DMS79 (cell line): ENCODE measurements at places on chromosomes 11 and 22.
A peak's percentile ranks its signal among the peaks of the same experiment; 100 is the strongest.

DNA sequence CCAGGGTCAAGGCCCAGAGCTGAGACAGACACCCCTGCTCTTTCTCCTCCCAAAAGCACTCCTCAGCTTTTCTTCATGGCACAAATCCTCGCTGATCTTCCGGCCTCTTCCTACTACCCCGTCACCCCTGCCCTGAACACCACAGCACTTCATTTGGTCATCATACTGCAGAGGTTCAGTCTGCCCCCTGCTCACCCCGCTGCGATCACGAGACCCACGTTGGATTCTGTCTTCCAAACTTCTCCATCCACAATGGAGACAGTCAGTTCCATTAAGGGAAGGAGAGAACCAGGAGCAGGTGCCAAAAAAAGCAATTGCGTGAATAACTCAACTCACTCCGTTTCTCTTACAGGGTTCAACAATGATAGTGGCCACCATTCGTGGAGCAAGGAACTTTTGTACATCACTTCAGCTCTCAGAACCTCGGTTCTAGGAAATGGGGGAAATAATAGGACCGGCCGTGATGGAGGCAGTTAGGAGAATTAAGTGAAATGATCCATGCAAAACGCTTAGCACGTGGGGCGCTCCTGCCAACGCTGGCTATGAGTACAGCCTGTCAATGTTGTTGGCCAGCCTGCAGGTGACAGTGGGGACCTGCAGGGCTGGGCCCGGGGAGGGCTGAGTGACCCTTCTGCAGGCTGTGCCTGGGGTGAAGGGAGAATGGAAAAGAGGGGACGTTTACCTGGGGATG lies 45.9 kb downstream of the MN1 start:
- DNase-seq, result no peak

DNA sequence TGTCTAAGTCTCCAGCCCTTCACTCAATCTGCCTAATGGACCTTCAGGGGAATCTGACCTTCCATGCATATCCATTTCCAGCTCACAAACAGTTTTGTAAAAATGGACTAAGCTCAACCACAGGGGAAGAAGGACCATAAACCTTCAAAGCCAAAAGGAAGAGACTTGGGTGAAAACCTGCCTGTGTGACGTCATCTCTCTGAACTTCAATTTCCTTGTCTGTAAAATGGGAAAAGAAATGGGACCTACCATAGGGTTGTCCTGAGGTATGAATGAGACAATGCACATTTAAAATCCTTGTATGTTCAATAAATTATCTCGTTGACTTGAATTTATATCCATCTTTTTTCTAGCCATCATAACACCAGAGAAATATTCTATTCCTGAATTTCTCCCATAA lies 370.7 kb downstream of the INSC start:
- no peak for DNase-seq

DNA sequence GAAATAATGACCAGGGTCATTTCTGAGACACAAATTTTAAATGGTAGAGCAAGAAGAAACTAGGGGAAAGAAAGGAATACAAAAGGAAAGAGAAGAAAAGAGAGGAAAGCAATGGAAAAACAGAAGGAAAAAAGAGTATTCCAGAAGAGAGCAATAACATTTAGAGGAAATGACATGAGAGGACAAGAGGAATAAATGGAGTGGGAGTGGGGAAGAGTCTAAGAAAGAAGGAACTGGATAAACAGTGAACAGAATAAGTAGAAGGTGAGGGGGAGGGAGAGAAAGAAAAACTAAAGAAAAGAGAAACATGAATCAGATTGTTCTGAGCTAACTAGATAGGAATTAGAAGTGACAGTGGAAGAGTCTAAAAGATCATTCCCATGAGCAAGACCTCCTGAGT lies 28.4 kb downstream of the PRDM10 start:
- no peak for DNase-seq

GRCh38 chr11:39425226-39425625 lies 2034.2 kb downstream of the LRRC4C start:
- no peak for DNase-seq

- no peak for DNase-seq
These were observed 16.0 kb upstream of the PHLDA2 start for GRCh38 chr11:2945031-2945756.

GRCh38 chr11:35178067-35178805 lies 39.3 kb downstream of the CD44 start:
- no peak for DNase-seq

GRCh38 chr11:11810764-11811726 lies 30.7 kb upstream of the USP47 start:
- DNase-seq, result no peak

- DNase-seq, result no peak
These were observed 599 bp upstream of the PPP2R1B start for GRCh38 chr11:111766834-111767142.

DNA sequence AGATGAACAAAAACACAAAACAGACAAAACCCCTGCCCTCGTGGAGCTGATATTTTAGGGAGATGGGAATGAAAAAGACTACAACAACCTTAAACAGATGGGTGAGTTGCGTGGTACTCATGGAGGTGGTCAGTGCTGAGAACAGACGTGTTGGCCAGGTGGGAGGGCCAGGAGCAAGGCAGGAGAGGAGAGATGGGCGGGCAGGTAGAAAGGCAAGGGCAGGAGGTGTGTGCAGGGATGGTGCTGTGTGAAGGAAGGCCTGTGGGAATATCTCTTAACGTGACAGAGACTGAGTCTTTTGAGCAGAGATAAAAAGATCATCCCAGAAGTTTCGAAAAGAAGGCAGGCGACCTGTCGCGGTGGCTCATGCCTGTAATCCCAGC lies 7.0 kb downstream of the GAL start:
- no peak for DNase-seq

GRCh38 chr22:28151151-28151816 lies 232.2 kb upstream of the PITPNB start:
- no peak for DNase-seq

DNA sequence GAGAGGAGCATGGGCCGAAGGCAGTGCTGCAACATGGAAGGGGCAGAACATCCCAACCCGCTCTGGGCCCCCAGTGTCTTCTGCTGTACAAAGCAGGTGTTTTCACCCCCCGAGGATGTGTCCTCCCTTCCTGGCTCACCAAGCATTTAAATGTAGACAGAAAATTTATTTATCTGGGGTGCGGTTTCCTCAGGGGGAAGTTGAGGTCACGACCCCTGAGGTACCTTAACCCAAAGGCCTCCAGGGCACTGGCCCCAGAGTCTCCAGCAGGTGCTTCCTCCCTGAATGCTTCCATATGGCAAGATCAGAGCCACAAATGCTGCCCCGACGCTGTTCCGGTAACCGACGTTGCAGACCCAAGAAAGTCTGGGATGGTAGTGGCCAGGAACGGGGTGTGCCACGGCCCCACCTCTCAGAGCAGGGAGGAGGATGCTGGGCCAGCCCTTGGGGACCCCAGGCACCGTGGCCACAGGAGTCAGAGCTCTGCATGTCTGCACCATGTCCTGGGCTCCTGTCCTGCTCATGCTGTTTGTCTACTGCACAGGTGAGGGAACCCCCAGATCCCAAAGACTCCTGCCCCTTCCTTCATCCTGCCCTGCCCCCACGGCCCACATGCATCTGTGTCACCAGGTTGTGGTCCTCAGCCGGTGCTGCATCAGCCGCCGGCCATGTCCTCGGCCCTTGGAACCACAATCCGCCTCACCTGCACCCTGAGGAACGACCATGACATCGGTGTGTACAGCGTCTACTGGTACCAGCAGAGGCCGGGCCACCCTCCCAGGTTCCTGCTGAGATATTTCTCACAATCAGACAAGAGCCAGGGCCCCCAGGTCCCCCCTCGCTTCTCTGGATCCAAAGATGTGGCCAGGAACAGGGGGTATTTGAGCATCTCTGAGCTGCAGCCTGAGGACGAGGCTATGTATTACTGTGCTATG lies at the start of gene VPREB1:
VPREB1 (plus strand) TSS at position 471 of the 935 bp plus-strand sequence; CDS start at position 499, 28 bp downstream.
- DNase-seq, result no peak

DNA sequence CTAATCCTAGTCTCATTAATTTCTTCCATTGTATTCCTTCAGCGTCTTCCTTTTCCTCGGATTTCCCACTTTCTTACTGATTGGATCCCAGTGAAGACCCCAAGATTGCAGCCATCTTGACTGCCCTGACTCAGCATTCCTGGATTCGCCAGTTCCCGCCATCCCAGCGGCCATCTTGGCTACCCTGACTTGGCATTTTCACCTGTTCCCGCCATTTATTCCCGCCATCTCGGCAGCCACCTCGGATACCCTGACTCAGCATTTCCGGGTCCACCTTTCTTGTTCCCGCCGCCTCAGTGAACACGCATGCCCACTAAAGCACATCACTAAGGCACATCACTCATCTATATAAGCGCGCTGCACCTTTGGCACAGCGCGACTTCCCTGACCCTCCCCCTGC lies 13.8 kb upstream of the OR56A3 start:
- DNase-seq, result no peak

GRCh38 chr11:28981381-28981780 lies 873.2 kb downstream of the METTL15 start:
- DNase-seq, result no peak

GRCh38 chr11:118621071-118621783 lies 13.8 kb downstream of the PHLDB1 start:
- peak; percentile 88 for DNase-seq

- no peak for DNase-seq
These were observed 382.5 kb downstream of the ETS1 start for GRCh38 chr11:128204898-128205297.

GRCh38 chr11:93783765-93784144 lies 327 bp upstream of the MED17 start:
- DNase-seq, result no peak

GRCh38 chr11:64000740-64001483 lies 14.7 kb downstream of the OTUB1 start:
- no peak for DNase-seq

DNA sequence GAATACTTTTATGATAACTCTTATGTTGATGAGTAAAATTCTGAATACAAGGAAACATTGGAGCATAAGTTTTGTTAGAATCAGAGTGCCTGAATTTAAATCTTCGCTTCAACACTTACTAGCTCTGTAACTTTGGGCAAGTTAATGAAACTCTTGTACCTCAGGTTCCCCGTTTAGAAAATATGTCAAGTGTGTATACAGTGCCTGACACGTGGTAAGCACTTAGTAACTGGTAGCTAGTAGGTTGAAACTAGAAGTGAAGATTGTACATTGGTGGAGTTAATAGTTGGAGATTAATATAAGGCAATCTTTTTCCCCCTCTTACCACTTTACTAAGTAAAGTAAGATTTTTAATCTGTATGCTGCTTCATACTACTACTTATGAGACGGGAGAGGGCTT lies 24.8 kb upstream of the NAT10 start:
- DNase-seq, result no peak

GRCh38 chr11:35057926-35058668 lies 80.9 kb upstream of the CD44 start:
- no peak for DNase-seq

DNA sequence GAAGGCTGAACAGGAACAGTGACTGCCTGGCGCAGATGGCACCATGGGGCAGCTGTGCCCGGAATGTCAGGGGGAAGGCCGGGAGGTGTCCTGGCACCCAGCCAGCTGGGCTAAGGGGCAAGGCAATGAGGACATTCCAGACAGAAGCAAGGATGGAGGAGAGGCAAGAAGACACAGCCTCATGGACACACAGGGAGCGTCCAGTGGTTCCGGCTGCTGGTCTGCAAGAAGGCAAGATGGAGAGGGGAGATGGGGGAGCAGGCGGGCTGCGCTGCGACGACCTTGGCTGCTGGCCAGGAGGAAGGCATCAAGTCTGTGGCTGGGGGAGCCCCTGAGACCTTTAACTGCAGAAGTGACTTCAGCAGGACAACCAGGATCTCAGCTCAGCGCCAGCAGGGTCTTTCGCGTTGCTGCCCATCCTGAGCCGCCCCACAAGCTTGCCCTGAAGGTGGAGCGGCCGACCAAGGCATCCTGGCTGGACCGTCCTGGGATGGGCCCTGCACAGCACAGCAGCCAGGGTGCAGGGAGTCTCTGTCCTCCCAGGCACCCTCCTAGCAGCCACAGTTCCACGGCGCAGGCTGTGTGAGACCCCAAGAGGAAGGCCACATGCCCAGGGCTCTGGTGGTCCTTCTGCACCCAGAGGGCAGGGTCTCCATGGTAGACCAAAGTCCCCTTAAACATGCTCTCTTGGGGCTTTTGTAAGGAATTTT lies 531.7 kb downstream of the BRD1 start:
- no peak for DNase-seq

DNA sequence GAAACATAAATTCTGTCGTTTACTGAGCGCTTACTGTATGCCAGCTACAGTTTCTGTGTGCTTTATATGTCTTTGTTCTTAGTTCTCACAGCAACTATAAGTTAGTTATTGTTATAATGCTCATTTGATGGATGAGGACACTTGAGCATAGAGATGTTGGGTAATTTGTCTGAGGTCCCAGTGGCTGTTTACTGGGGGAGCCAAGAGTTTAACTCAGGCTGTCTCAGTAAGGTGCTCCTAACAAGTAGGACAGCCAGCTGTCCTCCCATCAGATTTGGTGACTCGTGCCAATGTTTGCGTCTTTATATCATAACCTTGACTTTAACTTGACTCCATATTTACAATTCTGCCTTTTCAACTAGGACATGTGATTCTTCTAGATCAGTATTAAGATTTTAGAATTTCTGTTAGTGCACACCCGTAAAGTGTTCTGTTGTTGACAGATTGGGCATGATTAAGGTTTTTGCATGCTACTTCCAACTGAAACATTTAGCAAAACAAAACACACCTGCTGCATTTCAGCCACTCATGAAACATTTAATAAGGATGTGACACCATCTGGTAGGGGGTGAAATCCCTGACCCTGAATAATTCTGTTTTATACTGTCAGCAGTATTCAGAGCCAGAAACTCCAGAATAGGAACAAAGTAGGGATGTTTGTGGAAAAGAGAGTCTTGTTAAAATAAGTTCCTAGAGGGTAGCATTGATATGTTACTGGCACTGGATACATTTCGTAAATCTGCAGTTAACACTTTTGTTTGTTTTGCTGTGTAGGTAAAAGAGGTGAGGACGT lies 1.9 kb downstream of the REXO2 start:
- no peak for DNase-seq

DNA sequence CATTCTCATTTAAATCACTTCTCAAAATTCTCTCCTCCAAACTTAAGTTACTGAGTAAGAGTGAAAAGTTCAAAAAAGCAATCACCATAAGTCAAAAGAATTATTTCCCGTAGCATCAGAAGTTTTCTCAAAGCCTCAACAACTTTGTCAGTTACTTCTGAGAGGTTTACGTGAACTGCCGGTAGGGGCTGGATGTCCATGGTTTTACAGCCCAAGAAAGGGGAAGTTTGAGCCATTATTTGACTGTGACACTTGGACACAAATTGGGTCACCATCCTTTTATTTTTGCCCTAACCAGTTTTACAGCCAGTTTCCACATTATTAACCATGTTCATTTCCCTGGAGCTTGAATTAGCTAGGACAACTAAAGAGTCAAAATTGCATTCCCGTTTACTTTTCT lies 7.5 kb downstream of the POU2AF3 start:
- DNase-seq, result no peak

GRCh38 chr11:120304526-120304925 lies 20.6 kb upstream of the TLCD5 start:
- no peak for DNase-seq
